ENCODE measurements at places on chromosomes 16 and 17.

DNA sequence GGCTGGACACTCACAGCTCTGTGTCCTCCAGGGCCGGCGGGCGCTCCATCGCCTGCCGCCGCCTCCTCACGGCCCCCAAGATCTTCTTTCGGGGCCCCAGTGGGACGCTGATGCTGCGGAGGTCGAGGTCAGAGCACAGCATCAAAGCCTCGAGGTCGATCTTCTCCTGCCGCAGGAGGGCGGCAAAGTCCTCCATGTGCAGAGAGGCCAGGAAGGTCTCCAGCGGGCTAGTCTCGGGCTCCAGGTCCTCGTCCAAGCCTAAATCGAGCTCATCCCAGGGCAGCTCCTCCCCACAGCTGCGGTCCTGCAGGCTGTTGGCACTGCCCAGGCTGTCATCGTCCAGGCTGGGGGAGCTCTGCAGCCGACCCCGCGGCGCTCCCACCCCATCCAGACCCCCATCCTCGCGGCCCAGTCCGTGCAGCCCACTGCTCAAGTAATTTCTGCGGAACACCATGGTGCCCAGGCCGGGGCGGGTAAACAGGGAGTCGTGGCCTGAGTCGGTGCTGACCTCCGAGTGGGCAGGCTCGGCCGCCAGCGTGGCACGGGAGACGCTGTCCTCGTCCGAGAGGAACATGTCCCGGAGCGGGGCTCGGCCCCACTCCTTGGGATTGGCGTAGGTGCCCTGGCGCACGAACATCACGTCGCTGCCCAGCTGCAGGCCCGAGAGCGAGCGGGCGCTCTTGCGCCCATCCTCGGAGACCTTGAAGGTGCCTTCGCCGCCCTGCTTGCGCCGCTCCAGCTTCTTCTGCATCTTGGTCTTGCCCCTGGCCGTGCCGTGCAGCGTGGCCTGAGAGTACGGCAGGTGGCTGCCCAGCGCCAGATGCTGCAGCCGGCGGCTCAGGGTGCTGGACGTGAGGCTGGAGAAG, 3.4 kb downstream of the USH1G start:
- no peak for DNase-seq

DNA sequence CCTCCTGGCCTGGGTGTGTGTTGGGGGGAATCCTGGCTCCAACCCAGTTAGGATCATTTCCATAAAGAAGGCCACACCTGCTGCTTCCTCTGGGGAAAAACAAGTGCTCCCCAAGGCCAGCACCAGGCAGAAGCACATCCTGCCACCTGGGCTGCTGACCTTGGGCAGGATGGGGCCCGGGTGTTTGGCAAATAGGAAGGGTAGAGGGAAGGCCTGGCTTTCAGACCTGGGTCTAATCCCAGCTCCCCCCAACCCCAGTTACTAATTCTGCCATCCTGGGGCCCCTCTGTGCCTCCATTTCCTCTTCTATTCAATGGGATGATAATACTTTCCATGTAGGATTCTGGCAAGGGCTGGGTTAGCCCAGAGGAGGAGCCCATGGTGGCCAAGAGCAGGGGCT, 3.0 kb upstream of the NLRC5 start:
- no peak for DNase-seq

GRCh38 chr16:66020642-66021041, 345.8 kb upstream of the CDH5 start:
- peak; percentile 19 for DNase-seq

DNA sequence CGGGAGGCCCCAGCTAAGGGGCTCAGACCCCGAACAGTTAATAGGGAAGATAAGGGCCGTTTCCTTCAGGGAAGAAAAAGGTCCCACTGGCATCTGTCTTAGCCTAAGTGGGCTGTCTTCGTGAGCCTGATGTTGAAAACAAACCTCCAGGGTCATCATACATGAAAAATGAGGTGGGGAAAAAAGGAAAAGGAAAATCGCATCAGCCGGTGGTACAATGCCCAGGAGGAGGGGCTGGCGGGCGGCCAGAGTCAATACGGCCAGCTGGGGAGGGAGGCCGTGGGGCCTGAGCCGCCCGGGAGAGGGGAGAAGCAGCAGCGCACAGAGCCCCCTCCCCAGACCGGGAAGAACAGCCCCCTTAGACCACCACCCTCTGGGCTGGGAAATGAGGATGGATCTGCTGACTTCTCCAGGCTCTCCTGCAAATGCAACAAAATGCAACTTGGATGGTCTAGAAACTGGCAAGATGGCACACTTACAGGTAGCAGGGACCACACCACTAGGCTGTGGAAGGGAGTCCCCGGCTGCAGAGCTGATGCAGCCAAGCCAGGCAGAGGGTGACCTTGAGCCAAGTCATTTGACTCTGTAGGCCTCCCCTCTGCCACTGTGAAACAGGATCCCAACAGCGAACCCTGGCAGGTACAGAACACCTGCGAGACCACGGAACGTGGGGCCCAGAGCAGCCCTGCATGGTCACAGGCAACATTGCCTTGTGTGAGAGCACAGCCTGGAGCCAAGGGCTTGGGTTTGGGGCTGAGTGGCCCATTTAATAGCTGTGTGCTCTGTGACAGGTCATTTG, 448.5 kb downstream of the SOX9 start:
- DNase-seq, result no peak

- no peak for DNase-seq
These were observed 90.9 kb downstream of the SDK2 start for GRCh38 chr17:73553311-73553710.
